ENCODE measurements at places on chromosomes 5 and 9. TPM values are rescaled to one million over a fixed set of nuclear protein-coding genes. Genes with fewer than 3 reads are reported as not detected.

FCN2 gene
- 0.30 TPM for total RNA-seq

- DNase-seq: no peak
These were observed 26.7 kb downstream of the NDUFS6 start for GRCh38 chr5:1827886-1828397.

DNA sequence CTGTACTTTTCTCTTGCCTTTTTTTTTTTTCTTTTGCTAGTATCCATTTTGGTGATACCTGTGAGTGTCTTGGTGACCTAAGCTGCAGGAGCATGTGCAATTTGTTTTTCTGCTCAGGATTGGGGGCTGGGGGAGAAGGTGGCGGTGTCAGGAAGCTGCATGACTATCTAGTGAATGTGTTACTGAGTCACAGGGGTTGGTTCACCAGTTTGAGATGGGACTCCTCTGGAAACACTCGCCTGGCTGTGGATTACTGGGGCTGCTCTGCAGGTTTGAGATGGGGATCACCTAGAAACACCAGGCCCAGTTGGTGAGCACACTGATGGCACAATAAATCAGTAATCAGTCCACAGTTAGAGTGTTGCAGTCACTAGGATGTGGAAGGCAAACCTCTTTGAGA, 447.9 kb downstream of the SPATA31D1 start:
- DNase-seq: no peak

- DNase-seq: no peak
These were observed 45.0 kb downstream of the ELL2 start for GRCh38 chr5:95916687-95917085.

DNA sequence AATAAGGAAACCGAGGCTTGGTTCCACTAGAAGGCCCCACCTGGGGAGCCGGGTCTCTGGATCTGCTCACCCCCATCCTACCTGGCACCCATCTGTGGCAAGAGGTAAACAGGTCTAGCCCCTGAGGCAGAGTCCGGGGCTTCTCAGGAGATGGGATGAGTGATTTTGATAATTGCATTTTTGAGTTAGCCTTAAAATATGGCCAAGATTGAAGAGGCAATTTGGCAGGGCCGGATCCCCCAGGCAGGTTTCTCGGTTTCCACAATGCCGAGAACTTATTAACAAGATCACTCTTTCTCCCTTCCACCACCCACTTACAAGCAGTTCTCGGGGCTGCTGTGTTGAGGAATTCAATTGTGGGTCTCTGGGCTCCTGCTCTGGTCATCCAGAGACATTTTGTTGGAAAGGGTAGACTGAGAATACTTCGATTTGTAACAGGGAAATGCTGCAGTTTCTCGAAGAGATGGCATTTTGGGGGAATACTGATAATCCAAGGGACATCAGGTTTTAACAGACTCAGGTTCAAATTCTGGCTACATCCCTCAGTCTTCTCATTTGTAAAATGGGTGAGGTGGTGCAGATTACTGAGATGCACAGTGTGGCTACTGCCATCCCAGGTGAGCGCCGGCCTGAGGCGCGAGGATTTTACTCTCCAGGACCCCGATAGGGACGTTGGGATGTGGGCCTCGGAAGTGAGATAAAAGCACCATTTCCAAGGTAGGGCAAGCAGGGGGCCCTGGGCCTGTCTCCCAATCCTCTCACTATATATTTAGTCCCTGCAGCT, 194.2 kb downstream of the CDK5RAP2 start:
- no peak for DNase-seq

All from Right ventricle myocardium superior (tissue), 1 donor.